ENCODE measurements at places on chromosomes 2 and 18.

GRCh38 chr2:222671259-222672067 is at the start of gene MOGAT1:
MOGAT1 (plus strand) TSS chr2:222671658; CDS start chr2:222671786, 128 bp downstream.
- no peak for DNase-seq

DNA sequence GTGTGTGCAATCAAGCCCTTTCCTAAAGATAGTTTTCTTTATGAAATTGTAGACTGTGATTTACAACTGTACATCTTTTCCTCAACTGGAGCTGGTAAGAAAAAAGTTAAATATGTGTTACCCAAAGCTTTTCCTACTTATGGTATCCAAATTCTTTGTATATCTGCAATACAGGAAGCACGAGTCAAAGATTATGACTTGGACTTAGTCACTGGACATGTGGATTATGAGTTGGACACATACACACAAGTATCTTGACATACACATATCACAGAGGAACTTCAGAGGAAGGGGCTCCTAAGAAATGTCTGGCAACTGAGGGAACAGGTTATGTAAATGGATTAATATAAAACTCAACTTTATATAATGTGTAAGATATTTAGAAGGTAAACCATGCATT is 35.2 kb downstream of the PRELID3A start:
- DNase-seq, result no peak

- DNase-seq, result no peak
Observed at GRCh38 chr2:38515155-38516074, 87.3 kb downstream of the HNRNPLL start.

GRCh38 chr2:122795763-122796162 is 1040.3 kb downstream of the TSN start:
- DNase-seq, result no peak

GRCh38 chr2:3356799-3357198 is 20.8 kb downstream of the EIPR1 start:
- DNase-seq, result no peak

DNA sequence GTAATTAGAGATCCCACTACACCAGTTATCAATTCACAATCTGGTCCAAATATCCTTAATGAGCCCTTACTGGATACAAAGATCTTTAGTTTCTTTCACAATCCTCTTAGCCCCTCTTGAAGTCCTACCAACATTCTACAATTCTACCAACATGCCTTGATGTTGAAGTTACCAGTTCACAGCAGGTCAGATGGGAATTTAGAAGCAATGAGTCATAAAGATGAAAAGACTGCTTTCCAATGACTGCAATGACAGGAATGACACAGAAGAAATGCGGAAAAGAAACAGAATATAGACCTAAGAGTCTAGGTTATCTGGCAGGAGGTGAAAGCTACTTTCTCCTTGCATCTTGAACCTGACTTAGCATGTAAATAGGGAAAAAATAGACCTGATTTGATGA is 24.5 kb downstream of the RTTN start:
- no peak for DNase-seq

DNA sequence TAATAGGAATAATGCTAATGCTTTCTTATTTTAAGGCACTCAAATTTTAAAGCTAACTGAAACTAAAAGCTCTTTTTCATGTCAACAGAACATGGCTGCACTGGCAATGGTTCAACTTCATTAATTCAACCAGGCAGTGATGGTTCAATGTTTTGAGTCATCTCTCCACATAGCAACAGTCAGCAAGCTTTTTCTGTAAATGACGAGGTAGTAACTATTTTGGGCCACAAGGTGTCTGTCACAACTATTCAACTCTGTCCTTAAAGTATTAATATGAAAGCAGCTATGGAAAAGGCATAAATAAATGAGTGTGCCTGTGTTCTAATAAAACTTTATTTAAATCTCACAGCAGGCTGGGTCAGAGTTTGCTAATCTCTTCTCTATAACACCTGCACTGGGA is 1425.6 kb upstream of the PIK3C3 start:
- no peak for DNase-seq

DNA sequence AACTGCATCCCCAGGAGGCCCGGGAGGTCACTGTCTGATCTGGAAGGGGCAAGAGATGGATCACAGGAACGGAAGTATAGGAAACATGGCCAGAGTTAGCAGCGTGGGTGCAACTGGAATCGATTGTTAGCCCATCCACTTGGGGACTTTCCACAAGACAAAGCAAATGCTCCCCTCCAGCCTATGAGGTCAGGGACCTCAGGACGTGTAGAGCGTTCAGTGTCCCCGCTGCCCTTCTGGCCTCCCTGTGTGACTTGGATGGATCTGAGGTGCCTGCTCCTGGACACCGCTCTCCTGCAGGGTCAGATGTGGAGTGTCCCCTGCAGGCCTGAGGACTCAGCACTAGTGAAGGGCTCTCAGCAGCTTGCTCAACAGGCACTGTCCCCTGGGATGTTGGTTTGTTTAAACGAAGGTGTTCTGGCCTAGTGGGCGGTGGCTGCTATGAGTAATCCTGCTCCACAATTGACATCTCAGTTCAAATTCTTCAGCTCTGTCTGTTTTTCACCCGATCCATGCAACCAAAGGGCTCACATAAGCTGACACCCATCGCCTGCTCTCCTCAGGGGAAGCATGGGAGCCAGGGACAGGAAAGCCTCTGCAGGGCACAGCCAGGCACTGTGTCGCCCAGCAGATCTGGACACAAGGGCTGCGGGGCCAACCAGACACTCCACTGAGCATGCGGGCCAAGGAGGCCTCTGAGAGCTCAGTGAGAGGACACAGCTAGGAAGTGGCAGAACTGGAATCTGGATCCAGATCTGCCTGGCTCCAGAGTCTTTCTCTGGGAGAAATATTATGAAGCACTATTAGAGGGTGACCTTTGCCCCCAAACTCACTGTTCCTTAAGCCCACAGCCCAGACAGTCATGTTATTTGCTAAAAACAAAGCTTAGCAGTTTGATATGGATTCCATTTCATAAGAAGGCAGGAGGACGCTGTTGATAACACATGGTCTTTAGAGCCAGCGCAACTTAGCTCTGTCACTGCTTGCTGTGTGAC is 78.5 kb downstream of the RHOB start:
- no peak for DNase-seq

- DNase-seq, result no peak
Observed at GRCh38 chr2:37583867-37584266, 87.6 kb downstream of the CDC42EP3 start.

Data from T-helper 9 cell (primary cell).